ENCODE measurements at places on chromosomes 12 and 14.
A peak's percentile ranks its signal among the peaks of the same experiment; 100 is the strongest.

DNA sequence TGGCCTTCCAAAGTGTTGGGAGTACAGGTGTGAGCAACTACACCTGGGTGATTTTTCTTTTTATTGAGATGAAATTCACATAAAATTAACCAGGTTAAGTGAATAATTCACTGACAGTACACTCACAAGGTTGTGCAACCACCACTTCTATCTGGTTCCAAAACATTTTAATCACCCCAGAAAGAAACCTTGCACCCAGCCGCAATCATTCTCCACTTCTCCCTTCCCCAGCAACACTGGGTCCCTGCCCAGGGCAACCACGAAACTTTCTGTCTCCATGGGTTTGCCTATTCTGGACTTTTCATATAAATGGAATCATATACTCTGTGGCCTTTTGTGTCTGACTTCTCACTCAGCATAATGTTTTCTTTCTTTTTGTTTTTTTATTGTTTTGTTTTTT, 26.3 kb upstream of the MLXIP start:
- no peak for DNase-seq

DNA sequence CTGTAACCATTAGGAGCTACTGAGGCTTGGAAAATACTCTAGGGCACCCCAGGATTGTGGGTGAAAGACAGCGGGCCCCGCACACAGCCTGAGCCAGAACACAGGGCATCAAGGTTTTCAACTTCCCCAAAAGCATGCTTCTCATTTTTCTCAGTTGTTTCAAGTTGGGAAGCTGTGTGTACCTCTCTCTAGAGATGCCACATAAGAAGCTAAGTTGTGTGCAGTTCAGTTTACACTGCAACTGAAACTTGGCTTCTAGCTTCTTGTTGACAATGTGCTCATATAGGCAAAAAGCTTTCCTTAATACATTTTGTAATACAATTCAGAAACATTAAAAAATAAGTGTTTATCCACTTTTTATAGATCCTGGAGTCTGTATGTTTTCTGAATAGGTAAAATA, 88.1 kb upstream of the PTPRR start:
- DNase-seq, result no peak

DNA sequence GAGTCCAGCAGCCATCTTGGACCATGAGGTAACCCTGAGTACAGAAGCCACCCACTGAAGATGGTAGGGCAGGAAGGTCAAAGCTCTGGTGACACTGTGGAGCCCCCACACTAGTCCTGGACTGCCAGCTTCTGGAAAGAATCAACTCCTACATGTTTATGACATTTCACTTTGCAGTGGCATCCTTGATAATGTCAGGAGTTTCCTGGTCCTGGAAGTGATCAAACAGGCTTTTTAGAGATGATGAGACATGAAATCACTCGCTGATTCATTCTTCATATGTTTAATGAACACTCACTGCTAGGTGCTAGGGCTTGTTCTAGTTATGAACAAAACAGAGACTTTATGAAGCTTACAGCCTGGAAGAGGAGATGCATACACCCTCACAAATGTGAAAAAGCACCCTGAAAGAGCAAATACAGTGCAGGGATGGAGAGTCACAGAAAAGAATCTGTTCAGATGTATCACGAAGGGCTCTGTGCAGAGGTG, 15.8 kb upstream of the HNF1A start:
- DNase-seq, result no peak

GRCh38 chr12:113655919-113656318, 184.2 kb upstream of the LHX5 start:
- DNase-seq, result no peak

GRCh38 chr14:33808187-33808586, 142.7 kb downstream of the EGLN3 start:
- no peak for DNase-seq

DNA sequence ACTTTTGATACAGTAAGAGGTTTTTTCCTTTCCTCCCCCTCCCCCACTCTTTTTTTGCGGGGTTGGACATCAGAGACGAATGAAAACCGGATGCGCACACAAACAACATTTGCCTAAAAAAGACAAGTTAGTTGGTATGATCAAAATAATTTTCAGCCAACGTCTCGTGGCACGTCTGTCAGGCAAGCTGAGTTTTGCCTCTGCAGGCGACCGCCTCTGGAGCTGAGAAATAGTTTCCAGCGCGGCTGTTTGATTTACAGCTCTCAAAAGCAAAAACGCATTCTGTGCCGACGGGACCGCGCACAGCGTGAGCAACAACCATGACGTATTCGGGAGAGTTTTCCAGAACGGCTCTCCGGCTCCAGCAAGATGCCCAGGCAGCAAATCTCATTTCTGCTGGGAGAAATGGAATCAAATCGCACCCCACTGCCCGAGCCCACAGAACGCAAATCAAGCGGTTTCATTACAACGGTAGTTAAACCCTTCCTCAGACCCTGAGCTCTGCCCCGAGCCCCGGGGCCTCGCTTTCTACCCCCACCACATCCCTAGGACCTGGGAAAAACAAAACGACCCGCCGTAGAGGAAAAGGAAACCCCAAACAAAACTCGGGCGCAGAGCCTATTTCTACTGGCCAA, 14.2 kb upstream of the CALM1 start:
- DNase-seq, result peak; percentile 80

- DNase-seq, result peak; percentile 42
These were observed 53.9 kb downstream of the NTN4 start for GRCh38 chr12:95736631-95737030.

DNA sequence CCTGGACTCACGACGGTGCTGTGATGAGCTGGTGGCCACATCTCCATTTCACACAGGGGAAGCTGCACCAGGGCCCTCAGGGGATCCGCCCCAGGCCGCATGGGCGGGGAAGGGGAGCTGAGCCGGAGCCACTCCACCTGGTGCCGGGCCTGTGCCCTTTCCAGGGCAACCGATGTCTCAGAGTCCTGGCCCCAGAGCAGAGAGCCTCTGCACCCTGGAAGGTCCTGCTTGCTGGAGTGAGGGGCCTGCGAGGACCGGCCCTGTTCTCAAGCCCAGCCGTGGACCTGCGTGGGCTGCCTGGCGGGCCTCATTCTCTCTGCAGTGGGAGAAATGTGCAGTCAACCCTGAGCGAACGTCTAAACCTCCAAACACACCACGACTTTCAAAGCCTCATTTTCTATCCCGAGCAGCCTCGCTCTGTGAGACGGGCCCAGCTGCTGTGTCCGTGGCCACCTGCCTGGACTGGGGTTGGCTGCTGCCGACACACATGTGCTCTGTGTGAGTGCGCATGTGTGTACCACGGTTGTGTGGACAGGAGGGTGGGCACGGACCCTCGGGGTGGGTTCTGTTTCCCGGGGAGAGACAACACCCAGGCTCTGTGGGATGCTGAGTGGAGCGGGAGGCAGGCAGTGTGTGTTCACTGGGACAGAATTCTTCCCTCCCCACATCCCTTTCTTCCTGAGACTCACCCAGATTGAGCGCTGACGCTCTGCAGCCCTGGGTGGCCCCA, 163.5 kb downstream of the KIF26A start:
- DNase-seq, result no peak

DNA sequence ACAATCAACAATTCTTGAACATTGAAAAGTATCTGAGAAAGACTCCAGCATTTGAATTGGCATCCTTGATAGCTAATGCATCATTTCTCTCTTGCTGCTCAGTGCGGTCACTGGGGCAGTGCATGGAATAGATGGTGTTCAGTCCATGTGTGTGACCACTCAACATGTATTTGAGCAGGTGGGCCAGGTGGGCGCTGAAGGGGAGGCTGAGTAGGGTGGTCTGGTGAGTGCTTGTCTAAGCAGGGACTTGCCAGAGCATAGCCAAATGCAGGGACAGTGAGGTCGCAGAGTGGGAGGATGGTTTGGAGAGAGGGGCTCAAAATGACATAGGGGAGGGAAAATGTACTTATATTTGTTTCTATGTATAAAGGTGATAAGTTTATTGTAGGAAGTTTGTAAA, 409.0 kb downstream of the TMEM121 start:
- no peak for DNase-seq

DNA sequence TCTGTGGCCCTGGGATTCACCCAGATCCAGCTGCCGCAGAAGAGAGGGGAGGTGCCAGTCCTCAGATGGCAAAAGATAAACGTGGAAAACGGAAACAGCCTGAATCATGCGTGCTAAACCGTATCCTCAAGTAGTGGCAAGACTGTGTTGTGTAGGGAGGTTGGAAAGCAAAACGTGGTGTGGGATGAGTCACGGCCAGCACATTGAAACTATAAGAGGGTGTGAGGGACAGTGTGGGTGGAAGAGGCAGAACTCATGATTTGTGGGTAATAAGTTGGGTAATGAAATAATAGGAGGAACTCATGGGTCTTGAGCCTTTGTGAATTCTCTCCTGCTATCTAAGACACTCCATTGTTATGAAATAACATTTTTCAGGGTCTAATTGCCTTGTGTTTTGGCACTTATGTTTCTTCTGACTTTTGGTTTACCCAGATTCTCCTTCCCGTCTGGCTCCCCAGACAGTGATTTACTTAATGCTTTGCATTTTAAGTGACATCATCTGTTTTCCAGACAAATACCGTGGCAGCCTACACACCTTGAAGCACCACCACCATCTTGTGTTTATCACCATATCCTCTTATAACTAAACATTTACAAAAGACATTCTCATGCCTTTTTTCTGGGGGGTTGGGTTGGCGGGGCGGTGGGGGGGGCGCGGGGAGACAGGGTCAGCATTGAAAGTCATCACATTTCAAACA, 62.3 kb upstream of the PTCSC3 start:
- peak; percentile 7 for DNase-seq

DNA sequence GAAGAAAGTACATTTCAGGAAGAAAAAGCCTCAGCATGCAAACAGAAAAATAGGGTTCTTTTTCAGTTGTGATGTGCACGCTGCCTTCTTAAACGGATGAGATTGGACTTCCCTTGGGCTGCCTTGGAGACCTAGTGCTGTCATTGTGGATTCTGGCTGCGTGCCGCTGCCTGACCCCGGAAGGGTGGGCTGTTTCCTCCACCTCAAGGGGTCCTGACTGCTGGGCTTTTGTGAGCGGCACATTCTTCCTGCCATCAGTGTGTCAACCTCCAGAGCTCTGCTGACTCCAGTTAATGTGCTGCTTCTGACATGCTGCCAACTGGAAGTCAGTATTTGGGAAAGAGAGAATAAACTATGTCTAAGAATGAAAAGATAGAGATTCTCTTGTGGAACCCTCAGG, 25.1 kb downstream of the CCNK start:
- DNase-seq, result no peak

- no peak for DNase-seq
These were observed 34.8 kb downstream of the DEGS2 start for GRCh38 chr14:100124551-100125088.

GRCh38 chr14:51140856-51141255, 46.0 kb upstream of the TRIM9 start:
- DNase-seq, result no peak

All from fibroblast of skin of back (primary cell).